ENCODE measurements at places on chromosomes 1 and 21.
A peak's percentile ranks its signal among the peaks of the same experiment; 100 is the strongest.

DNA sequence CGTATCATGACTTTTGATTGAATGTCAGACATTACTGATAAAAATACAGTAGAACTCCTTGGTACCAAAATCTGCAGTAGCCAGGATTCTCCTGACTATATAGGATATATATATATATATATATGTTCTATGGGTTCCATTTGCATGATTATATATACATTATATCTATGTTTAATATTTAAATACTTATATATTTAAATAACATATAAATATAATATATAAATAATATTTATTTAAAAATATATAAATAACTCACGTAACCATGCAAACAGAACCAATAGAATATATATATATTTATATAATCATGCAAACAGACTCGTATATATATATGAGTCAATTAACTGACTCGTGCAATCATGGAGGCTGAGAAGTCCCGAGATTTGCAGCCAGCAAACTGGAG, 278.8 kb upstream of the PLXNA2 start:
- no peak for DNase-seq

- no peak for DNase-seq
Measured at GRCh38 chr1:209688746-209689234, 13.6 kb downstream of the G0S2 start.

DNA sequence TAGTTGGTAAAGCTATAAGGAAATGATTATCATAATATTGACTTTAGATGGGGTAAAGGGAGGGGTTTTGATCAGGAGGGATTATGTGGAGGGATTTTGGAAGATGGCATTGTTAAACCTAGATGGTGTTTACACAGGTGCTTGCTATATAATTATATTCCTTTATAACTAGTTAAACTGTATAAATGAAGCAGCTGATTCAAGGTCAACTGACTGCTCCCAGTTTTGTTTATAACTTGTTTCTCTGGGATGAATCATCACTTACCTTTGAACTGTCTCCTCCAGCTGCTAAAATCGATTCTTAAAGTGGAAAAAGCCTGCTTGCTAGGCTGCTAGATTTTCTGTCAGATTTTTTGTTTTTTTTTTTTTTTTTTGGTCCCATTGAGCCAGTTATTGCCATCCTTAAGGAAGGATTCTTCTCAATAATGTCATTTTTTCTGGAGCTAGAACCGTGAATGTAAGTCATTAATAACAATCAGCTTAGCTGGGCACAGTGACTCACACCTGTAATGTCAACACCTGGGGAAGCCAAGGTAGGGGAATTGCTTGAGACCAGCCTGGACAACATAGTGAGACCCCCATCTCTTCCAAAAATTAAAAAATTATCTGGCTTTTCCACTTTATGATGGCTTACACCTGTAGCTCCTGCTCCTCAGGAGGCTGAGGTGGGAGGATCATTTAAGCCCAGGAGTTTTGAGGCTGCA, 153.2 kb downstream of the PIK3R3 start:
- no peak for DNase-seq

GRCh38 chr1:203276408-203276807, 28.9 kb upstream of the BTG2 start:
- no peak for DNase-seq

DNA sequence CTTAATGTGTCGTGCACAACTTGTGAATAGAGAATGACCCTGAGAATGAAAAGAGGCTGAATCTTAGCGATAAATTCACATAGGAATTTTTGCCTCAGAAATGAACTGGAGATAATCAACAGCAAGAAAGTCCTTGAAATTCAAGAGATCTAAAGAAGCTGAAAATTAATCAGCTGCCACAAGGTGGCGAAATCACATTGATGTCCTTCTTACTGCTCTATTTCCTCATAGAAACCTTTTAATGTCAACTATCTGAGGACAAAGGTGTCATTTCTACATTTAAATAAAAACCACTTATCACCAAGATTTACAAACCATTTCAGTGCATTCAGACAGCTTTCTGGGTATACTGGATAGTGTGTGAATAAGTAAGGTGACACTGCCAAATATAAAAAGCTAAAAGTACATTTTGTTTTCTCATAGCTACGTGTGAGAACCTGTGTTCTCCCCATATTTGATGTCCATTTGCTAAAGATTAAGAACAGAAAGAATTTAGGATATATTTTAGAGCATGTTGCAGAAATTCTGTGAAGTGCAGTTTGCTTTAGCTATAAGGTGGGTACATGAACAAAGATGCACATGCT, 485.3 kb upstream of the PTBP2 start:
- peak; percentile 1 for DNase-seq

GRCh38 chr1:223235091-223235490, 92.0 kb upstream of the TLR5 start:
- no peak for DNase-seq

DNA sequence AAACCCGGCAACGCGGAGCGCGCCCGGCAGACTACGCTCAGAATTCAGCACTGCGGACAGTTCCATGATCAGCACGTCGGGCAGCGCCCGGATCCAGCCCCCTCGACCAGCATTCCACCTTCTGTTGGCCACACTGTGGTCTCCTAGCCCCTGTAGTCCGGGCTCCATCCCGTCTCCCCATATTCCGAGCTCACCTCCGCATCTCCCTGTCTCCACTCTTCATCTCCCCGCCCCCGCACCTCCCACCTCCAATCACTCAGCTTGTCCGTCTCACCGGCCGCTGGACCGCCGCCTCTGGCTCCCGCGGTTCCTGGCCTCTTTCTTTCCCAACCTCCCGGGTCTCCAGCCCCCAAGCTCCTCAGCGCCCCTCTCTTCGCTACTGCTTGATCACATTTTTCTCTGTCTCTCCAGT, 500 bp downstream of the EPHA10 start:
- peak; percentile 16 for DNase-seq

DNA sequence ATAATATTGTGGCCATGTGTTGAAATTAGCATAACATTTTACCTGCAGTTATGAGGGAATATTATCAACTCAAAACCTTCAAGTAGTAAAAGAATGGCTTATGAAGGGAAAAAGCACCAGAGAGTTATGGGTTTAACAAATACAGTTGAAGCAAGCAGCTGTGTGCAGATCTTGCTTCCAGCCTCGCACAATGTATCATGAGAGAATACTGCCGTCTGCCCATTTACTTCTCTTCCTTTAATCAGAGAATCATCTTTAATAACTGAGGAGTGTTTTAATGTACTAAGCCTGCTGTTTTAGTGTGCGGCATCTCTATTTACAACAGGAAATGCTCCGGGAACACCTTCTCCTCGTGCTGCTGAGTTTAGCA, 120.9 kb downstream of the ATG4C start:
- DNase-seq: no peak

GRCh38 chr1:65177457-65177856, 29.5 kb downstream of the AK4 start:
- DNase-seq: no peak
